Vagina (tissue), 2 donors: ENCODE measurements at places on chromosomes 4 and X.

GRCh38 chrX:97384685-97385084 lies 501.0 kb downstream of the RPA4 start:
- no peak for DNase-seq

DNA sequence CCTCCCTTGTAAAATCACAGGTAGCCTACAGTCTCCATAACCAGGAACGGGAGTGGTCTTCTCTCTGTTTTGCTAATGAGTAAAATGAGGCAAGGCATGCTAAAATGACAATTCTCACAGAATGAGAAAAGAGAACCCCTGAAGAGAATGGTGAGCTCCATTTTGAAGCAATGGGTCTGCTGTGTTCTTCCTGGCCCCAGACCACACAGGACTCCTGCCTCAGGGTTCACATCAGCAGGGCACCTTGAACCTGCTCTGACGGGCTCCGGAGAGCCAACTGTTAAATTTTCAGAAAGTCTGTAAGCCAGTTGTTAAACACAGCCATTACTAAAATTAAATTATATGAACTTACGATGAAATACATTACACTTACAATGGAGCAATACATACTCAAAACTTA lies 32.1 kb upstream of the RBM47 start:
- DNase-seq, result no peak

GRCh38 chrX:9434051-9434550 lies 30.8 kb upstream of the TBL1X start:
- DNase-seq, result no peak

- no peak for DNase-seq
These were observed 589.0 kb downstream of the GRXCR1 start for GRCh38 chr4:43481526-43481925.

DNA sequence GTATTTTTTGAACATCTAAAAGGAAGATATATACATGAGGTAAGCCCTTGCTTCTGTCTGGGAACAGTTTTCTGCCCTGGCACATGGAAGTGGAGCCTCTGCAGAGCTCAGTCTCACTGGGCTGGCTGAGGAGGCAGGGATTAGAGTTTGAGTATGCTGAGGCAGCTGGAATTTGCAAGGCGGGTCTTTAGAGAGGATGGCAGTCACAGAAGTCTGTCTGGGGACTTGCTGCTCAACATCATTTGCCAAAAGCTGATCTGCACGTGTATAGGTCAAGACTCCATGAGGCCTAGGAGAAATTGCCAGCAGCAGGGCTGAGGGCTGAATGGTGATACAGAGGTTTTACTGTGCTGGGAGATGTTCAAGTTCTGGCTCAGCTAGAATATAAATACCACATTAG lies 163.6 kb upstream of the ANK2 start:
- DNase-seq, result no peak

GRCh38 chr4:111934314-111934713 lies 210.9 kb upstream of the FAM241A start:
- DNase-seq, result no peak

DNA sequence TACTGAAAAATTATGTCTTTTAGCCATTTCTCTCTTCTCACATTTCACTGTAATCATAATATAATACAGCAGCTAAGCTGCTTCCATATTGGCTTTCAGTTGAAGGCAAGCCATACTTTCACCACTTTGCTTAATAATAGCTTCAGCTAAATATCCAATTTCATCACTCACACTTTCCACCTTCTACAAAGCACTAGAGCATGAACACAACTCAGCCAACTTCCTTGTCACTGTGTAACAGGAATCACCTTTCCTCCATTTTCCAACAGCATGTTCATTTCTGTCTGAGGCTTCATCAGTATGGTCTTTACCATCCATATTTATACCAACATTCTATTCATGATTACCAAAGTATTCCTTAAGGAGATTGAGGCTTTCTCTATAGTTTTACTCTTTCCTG lies 219.8 kb upstream of the CTSO start:
- DNase-seq, result no peak

- no peak for DNase-seq
These were observed 94.1 kb downstream of the COX18 start for GRCh38 chr4:72975488-72975784.

DNA sequence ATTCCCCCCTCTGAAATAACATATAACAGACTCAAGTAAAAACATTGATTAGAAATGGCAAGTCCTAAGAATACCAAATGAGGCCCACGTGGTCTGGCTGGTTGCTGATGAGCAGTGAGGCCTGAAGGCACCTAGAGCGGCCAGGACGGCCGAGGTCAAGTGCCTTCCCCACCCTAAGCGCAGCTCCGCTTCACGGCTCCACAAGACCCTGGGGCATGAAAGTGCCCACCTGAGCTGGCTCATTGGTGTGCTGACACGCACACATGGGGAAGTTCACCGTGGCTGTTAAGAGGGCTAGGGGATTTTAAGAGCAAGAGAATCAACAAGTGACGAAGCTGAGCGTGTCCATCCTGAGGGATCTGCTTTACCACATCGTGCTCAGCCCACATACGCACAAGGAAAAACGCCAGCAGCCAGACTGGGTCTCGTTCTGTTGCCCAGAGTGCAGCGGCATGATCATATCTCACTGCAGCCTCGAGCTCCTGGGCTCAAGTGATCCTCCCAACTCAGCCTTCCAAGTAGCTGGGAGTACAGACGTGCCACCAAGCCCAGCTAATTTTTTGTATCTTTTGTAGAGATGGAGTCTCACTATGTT lies 22.4 kb downstream of the DCTD start:
- DNase-seq, result no peak

DNA sequence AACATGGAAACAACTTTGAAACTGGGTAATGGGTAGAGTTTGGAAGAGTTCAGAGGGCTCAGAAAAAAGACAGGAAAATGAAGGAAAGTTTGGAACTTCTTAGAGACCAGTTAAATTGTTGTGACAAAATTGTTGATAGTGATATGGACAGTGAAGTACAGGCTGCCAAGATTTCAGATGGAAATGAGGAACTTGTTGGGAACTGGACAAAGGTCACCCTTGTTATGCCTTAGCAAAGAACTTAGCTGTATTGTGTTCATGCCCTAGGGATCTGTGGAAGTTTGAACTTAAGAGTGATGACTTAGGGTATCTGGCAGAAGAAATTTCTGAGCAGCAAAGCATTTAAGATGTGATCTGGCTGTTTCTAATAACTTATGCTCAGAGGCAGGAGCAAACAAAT lies 5.1 kb upstream of the ARL13A start:
- no peak for DNase-seq

GRCh38 chr4:15239866-15240265 lies 188.0 kb upstream of the C1QTNF7 start:
- DNase-seq, result no peak

- no peak for DNase-seq
These were observed 69.1 kb upstream of the HPGD start for GRCh38 chr4:174591243-174592021.
